ENCODE measurements at places on chromosomes 13 and 19.

GRCh38 chr13:113935001-113935844, 38.7 kb downstream of the C13orf46 start:
- no peak overlapping the region for H3K27ac ChIP-seq
- no peaks in the 10 kb centered on the region for H3K27me3 ChIP-seq
- no peak for DNase-seq
- no peak overlapping the region for H3K4me3 ChIP-seq

- no peaks in the 10 kb centered on the region for H3K27me3 ChIP-seq
- no peak for DNase-seq
- no peak overlapping the region for H3K27ac ChIP-seq
- H3K4me1 ChIP-seq = no peaks in the 10 kb centered on the region
These were observed 244.0 kb downstream of the COL4A1 start for GRCh38 chr13:110062777-110063442.

- H3K27me3 ChIP-seq = no peaks in the 10 kb centered on the region
- no peak overlapping the region for H3K27ac ChIP-seq
- DNase-seq = no peak
These were observed 265.6 kb downstream of the GPC5 start for GRCh38 chr13:91664039-91664438.

DNA sequence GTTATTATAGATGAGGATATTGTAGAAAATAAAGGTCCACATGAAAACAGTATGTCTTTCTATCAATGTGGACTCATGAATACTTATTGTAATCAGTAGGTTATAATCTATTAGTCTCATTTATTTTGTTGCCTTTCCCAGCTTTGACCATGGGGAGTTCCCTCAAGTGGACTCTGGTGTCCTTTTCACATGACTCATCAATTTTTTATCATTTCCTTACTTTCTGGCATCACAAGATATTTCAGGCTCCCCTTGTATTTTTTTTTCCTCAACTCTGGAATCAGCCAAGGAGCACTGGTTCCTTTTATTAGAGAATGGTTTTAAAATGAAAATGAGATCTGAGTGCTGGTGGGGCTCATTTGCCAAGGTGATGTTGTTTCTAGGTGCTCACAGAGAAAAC, 63.4 kb upstream of the DIAPH3 start:
- H3K4me3 ChIP-seq = no peak overlapping the region
- no peak for DNase-seq
- no peak overlapping the region for H3K27ac ChIP-seq
- no peaks in the 10 kb centered on the region for H3K27me3 ChIP-seq

DNA sequence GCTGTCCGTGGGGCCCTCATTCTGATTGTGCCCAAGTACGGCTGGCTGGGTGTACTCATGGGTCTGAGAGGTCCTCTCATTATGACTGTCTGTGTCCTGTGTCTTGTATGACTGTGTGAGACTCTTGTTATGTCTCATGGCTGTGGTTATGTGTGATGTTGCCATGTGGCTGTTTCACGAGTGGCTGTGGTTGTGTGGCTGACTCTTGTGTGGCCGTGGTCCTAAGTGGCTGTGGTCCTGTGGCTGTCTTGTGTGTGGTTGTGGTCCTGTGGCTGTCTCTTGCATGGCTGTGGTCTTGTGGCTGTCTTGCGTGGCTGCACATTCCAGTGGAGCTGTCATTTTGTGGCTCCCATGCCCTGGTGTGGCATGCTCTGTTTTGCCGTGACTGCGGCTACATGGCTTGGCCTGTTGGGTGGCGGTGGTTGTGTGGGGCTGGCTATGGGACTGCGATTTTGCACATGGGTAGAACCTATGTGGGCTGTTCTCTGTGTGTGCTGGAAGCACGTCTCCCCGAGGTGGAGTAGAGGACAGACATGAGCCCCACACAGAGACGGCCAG, 2.5 kb downstream of the LYL1 start:
- H3K4me3 ChIP-seq = no peak overlapping the region
- peaks cover 60% of the 10 kb centered on the region for H3K27me3 ChIP-seq
- H3K27ac ChIP-seq = no peak overlapping the region
- DNase-seq = no peak

DNA sequence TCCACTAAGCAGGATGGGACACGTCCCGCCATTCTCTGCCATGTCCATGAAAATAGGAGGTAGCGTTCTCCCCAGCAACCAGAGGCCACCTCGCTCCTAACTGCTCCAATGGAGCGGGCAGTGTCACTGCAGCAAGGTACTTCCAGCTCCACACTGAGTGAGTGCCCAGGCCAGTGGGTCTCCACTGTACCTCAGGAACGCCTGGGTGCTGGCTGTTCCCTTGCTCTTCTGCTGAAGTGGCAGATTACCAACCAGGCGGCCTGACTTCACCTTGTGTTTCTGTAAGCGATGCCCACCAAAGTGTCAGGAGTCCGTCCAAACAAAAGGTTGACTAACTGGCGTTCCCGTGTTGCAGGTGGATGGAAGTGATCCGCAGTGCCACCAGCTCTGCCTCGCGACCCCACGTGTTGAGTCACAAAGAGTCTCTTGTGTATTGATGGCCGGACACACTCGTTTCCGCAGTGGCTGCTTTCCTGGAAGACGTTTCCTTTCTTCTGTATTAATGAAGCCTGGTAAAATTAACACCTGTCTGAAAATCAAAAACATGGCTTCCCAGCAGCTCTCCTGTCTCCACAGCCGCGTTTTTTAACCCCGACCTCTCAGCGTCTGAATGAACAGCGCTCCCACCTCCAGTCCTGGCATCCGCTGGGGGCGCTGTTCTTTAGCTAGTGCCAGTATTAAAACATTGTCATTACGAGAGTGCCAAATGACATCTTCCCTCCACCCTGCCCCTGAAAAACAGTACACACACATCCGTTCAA, 128.8 kb downstream of the STK24 start:
- no peaks in the 10 kb centered on the region for H3K27me3 ChIP-seq
- H3K4me1 ChIP-seq = peaks cover 12% of the 10 kb centered on the region
- peaks cover 89% of the 10 kb centered on the region for H3K36me3 ChIP-seq
- H3K27ac ChIP-seq = no peak overlapping the region

GRCh38 chr19:55418185-55418584, 10.6 kb upstream of the UBE2S start:
- H3K27me3 ChIP-seq = peaks cover 2% of the 10 kb centered on the region
- H3K27ac ChIP-seq = no peak overlapping the region
- H3K4me1 ChIP-seq = peaks cover 2% of the 10 kb centered on the region
- no peaks in the 10 kb centered on the region for H3K36me3 ChIP-seq

DNA sequence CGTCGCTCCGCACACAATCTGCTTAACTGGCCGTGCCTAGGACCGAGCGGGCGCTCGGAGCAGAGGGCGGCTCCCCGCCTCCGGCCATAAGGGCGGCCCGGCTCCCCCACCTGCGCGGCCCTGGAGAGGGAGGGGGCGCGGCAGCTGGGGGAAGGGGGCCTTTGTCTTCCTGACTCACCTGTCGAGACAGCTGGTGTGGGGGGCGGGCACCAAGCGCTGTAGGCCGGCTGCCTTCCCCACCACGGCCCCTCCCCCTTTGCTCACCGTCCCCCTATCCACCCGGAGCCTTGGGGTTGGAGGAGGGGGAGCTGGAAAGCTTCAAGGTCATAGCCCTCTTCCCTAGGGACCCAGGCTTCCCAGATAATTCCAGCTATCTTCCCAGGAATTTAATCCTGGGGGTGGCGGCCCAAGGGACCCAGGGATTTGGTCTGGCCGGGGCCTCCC, 1.2 kb downstream of the VASP start:
- H3K36me3 ChIP-seq = no peaks in the 10 kb centered on the region
- peaks cover 5% of the 10 kb centered on the region for H3K4me1 ChIP-seq
- H3K27me3 ChIP-seq = no peaks in the 10 kb centered on the region
- H3K4me3 ChIP-seq = peak overlapping the region; percentile 97

GRCh38 chr13:99046851-99047250, 69.0 kb upstream of the DOCK9 start:
- H3K4me3 ChIP-seq = no peak overlapping the region
- no peaks in the 10 kb centered on the region for H3K4me1 ChIP-seq
- H3K27me3 ChIP-seq = no peaks in the 10 kb centered on the region
- no peak overlapping the region for H3K27ac ChIP-seq
- DNase-seq = no peak

DNA sequence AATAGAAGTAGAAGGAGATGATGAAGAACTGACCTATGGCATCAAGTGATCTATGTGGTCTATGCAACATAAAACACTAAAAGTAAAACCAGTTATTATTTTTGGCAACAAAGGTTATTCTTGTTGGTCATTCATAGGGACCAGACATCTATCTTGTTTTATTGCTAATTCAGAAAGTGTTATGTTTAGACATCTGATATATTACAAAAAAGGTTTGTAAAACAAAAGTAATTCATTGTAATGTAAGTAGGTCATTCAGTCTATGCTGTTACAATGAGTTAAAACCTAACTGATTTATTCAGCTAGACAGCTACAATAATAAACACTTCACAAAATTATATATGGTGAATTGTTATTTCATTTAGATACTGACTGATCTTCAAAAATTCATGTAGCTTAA, 461.9 kb downstream of the PCDH17 start:
- no peak overlapping the region for H3K27ac ChIP-seq
- no peaks in the 10 kb centered on the region for H3K36me3 ChIP-seq
- no peak for DNase-seq

DNA sequence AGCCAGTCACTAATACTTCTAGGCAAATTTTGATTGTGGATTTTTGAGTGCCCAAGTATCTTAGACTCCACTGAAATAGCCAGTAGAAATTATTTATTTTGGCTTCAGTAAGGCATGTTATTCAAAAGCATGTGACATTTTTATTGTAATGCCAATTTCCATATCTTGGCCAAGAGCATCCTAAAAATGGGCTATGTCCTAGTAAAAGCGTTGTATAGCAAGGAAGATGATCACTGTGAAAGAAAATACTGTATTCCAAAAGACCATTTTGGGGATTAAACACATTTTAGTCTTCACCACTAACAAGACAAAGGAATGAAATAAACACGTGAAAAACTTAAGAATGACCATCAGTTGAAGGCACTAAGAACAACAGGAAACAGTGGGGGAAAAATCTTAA, 149.1 kb downstream of the NUFIP1 start:
- H3K4me3 ChIP-seq = no peak overlapping the region
- no peak for DNase-seq
- no peaks in the 10 kb centered on the region for H3K27me3 ChIP-seq
- H3K4me1 ChIP-seq = no peaks in the 10 kb centered on the region
- no peaks in the 10 kb centered on the region for H3K36me3 ChIP-seq
- H3K27ac ChIP-seq = no peak overlapping the region

DNA sequence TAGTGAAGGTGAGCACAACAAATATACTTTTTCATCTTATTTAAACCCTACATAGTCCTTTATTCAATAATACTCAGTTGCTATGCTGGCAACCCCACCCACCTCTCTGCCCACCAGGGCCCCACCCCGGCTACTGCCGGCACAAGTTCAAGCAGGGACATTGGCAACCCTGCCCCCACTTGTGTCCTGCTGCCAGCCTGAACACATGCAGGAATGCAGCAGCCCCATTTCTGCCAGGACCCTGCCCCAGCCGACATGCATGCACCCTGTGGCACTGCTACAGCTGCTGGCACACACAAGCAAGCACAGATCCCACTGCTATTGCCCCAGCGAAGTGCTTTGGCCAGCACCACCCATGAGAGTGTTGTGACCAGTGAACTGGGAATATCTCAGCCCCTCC, 289.8 kb downstream of the COG6 start:
- DNase-seq = no peak
- H3K4me1 ChIP-seq = peaks cover 8% of the 10 kb centered on the region
- H3K27ac ChIP-seq = no peak overlapping the region
- H3K36me3 ChIP-seq = no peaks in the 10 kb centered on the region
- peak overlapping the region; percentile 63 for H3K4me3 ChIP-seq

GRCh38 chr13:103104340-103104739, 38.1 kb upstream of the SLC10A2 start:
- H3K27ac ChIP-seq = no peak overlapping the region
- H3K4me3 ChIP-seq = no peak overlapping the region
- H3K4me1 ChIP-seq = no peaks in the 10 kb centered on the region
- no peak for DNase-seq

DNA sequence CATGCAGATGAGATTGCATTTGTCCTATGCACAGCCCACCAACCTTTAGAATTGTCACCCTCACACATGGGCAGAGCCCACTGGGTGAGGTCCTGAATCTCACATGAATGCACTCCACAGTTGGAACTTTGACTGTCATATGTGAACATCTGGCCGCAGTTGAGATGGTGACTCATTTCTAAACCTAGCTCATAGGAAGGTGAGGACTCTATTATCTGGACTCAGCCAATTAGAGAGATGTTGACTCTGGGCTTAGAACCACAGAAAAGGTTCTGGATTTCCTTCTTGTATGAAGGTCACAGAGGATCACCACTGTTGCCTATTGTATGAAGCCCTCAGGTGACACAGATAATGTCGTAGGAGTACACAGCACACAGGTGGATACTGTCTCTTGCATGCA, 25.6 kb upstream of the ZNF681 start:
- H3K27ac ChIP-seq = no peak overlapping the region
- no peaks in the 10 kb centered on the region for H3K4me1 ChIP-seq
- H3K27me3 ChIP-seq = no peaks in the 10 kb centered on the region
- peaks cover 100% of the 10 kb centered on the region for H3K36me3 ChIP-seq

GRCh38 chr13:20035130-20035529, 76.6 kb downstream of the ZMYM2 start:
- H3K27me3 ChIP-seq = no peaks in the 10 kb centered on the region
- H3K27ac ChIP-seq = no peak overlapping the region
- H3K4me3 ChIP-seq = no peak overlapping the region

- no peaks in the 10 kb centered on the region for H3K27me3 ChIP-seq
- no peak overlapping the region for H3K4me3 ChIP-seq
- no peak overlapping the region for H3K27ac ChIP-seq
- H3K36me3 ChIP-seq = no peaks in the 10 kb centered on the region
- no peak for DNase-seq
These were observed 2689.2 kb downstream of the PCDH9 start for GRCh38 chr13:64540976-64541375.

DNA sequence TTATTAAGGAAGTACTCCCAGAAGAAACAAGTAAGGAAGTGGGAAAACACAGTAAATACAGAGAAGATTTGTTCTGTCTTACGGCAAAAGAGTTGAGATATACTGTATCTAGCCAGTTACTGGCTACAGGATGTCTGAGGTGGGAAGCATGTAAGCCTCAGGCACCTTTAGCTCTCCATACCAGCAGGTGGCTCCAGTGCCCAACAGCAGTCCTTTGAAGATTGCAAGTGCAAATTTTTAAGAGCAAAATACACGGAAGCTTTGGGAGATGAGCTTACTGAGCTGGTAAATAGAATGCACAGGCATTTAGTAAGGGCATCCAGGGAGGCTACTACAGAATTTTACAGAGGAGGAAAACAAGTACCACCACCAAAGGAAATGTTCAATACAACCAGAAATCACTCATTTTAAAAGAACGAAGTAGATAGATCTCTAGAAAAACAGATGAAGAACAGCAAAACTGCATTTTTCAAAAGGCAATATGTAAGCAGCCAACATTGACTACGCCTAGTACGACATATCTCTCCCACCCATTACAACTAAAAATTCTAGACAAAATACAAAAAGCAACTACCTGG, 57.9 kb upstream of the VSTM2B start:
- no peaks in the 10 kb centered on the region for H3K36me3 ChIP-seq
- H3K27ac ChIP-seq = no peak overlapping the region

DNA sequence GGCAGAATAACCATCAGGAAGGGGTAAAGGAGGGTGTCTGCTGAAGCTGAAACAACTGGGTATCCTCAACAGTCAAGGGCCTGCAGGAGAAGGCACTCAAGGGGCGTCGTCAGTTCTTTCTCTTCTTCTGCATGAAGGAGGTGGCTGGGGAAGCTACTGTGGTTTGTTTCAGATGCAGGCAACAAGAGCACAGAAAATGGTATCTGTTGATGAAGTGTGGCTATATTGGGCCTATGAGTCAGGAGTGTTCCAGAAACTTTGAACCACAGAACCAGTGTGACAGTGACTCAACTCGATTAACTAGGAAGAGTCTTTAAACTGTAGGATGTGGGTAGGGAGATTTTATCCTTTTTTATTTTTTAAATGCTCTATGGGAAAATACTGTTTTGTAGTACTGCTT, 686.3 kb downstream of the FGF9 start:
- H3K4me1 ChIP-seq = no peaks in the 10 kb centered on the region
- no peak overlapping the region for H3K4me3 ChIP-seq
- H3K27me3 ChIP-seq = no peaks in the 10 kb centered on the region
- no peak for DNase-seq
- H3K27ac ChIP-seq = no peak overlapping the region

All from neuronal stem cell (in vitro differentiated cells).